ENCODE measurements at places on chromosomes 3 and 15.

- DNase-seq, result no peak
These were observed 183.7 kb upstream of the LMCD1 start for GRCh38 chr3:8317661-8318649.

DNA sequence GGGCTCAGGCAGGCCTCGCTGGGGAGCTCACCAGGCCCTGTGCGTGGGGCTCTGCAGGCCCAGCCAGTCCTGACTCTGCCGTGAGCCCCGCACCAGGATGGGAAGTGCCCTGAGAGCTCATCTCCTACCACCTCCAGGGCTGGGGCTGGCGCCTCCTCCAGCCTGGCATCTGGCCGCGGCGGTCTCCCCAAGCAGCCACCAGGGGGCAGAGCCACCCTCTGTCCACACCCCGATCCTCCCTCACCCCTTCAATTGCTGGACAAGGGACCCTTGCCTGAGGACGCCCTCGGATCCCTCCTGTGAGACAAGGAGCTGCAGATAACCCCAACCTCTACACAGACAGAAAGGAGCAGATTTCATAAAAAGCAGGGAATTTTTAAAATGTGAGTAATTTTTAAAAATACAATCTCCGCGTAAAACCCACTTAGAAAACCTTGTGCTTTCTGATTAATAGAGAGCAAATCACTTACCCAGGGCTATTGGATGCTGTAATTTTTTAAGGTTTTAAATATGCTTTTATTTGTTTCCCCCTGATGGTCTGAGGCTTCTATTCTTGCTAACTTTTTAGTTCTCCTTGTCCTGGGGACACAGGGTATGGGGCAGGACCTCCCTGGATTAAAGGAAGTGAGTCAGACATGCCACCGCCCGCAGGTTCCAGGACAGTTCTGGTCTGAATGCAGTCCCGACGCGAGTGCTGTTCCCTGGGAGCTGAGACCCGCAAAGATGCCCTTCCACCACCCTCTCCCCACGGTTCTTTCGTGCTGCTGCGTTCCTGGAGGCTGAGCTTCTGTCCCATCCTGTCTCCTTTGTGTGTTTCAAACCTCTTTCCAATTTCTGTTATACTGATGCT lies 52.3 kb upstream of the CHRNA7 start:
- DNase-seq, result peak; percentile 24

- DNase-seq, result no peak
These were observed 932 bp upstream of the VPS8 start for GRCh38 chr3:184811034-184811433.

DNA sequence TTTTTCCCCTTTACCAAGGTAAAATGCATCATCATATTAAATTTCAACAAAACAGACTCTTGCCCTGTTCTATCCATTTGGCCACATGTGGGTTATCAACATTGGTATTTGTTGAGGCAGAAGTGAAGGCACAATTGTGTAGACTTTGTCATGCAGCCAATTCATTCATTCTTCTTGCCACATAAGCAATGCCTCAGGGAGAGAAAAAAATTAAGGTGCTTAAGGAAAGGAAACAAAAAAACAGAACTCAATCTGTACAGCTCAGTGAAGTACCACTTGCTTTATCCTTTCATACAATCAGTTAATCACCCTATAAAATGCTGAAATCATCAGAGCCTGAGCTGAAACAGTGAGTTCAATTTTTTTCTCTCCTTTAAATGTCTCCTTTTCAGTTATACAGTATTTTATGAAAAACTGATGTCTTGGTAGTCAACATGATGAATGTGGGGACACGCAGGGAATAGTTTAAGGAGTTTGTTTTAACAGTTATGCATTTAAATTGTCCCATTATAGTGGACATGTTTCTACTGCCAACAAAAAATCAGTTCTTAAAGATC lies 588.9 kb downstream of the MFSD1 start:
- DNase-seq, result no peak

GRCh38 chr3:81846988-81847387 lies 85.5 kb upstream of the GBE1 start:
- no peak for DNase-seq

DNA sequence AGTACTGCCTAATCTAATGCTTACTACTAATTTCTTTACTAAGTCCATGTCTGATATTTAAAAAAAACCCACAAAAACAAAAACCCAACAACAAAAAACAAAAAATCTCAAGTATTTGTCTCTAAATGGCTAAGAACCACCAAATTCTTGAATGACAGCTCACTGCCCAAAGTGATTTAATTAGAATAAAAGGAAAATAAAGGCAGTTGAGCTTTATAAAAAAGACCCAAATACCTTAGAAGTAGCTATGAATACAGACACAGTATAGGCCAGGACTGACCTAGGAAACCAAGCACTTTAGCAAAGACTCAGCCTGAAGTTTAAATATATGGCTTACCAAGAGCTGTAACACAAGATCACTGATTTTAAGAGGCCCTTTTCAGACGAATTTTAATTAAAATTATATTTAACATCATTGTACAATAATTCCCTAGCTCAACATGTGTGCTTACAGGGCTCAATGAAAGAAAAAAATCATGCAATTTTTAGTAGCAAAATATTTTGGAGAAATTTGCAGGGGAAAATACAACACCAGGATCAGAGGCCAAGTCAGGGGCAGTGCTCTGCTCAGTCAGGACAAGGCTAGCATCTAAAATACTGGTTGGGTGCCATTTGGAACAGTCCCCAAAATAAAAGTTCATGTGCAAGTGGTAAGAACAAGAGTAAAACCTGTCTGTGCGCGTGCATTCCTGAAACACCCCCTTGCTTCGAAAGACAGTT lies 24.8 kb downstream of the UQCC5 start:
- no peak for DNase-seq

- no peak for DNase-seq
These were observed 62.0 kb upstream of the NR2E3 start for GRCh38 chr15:71748293-71748718.

GRCh38 chr3:47410801-47411646 lies 30.2 kb downstream of the PTPN23 start:
- no peak for DNase-seq

DNA sequence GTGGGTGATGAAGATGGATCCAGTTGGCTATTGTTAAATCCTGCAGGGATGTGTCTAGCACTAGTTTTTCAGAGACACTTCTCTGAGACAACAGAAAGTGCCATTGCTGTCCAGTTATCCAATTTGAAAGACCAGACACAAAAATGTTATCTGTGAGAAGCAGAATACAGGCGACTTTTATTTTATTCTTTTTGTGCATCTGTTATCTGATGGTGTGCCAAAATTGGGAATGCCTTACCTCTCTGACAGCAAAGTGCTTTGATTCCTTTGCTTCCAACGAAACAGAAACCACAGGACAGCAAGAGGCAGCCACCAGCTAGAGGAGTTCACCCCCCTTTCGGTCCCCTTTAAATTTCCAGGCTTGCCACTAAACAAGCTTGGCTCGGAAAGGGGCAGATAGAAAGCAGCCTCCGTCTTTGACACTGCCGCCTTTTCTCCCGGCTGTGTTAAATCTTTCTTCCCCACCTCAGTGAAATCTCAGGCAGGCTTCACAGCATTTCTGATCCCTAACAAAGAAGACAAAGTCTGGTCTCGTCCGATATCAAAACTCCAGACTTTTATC lies 17.7 kb upstream of the PRR20G start:
- DNase-seq, result no peak

GRCh38 chr15:68424754-68425390 lies 7.1 kb downstream of the ITGA11 start:
- no peak for DNase-seq

- no peak for DNase-seq
These were observed 27.5 kb upstream of the SEC13 start for GRCh38 chr3:10348404-10348721.

GRCh38 chr15:44593042-44593736 lies 56.2 kb downstream of the EIF3J start:
- peak; percentile 43 for DNase-seq

- DNase-seq, result no peak
These were observed 316.8 kb upstream of the CTDSPL start for GRCh38 chr3:37544869-37545352.

GRCh38 chr3:183645254-183645653 lies 9.8 kb downstream of the KLHL24 start:
- no peak for DNase-seq

All from AML-193 (cell line).